ENCODE measurements at places on chromosomes 1 and 21. TPM values are rescaled to one million over a fixed set of nuclear protein-coding genes. Genes with fewer than 3 reads are reported as not detected.

F13B gene
- not detected for total RNA-seq

HMGCS2 gene
- total RNA-seq: not detected

PLPP3 gene
- 33.6 TPM for total RNA-seq

VWA5B1 gene
- not detected for total RNA-seq

ATF3 gene
- total RNA-seq: 39.8 TPM

SLC35F3 gene
- 3.3 TPM for total RNA-seq

OR2M7 gene
- not detected for total RNA-seq

PGLYRP3 gene
- not detected for total RNA-seq

CSF3R gene
- not detected for total RNA-seq

TP73 gene
- total RNA-seq: 0.58 TPM

SPATA6 gene
- total RNA-seq: 0.82 TPM
